ENCODE measurements at places on chromosomes 12 and 14. TPM values are rescaled to one million over a fixed set of nuclear protein-coding genes. Genes with fewer than 3 reads are reported as not detected.

The SLC38A4 gene
- 14.7 TPM for total RNA-seq

The TAS2R31 gene
- total RNA-seq, result 3.5 TPM

The KDM2B gene
- 7.9 TPM for total RNA-seq

The TAS2R46 gene
- total RNA-seq, result 1.5 TPM

The DCAF4 gene
- 21.9 TPM for total RNA-seq

- no peak for DNase-seq
These were observed 5.3 kb downstream of the LRP1-AS start for GRCh38 chr12:57142121-57142520.

- DNase-seq, result no peak
These were observed 35.8 kb downstream of the CKAP4 start for GRCh38 chr12:106211973-106212372.

DNA sequence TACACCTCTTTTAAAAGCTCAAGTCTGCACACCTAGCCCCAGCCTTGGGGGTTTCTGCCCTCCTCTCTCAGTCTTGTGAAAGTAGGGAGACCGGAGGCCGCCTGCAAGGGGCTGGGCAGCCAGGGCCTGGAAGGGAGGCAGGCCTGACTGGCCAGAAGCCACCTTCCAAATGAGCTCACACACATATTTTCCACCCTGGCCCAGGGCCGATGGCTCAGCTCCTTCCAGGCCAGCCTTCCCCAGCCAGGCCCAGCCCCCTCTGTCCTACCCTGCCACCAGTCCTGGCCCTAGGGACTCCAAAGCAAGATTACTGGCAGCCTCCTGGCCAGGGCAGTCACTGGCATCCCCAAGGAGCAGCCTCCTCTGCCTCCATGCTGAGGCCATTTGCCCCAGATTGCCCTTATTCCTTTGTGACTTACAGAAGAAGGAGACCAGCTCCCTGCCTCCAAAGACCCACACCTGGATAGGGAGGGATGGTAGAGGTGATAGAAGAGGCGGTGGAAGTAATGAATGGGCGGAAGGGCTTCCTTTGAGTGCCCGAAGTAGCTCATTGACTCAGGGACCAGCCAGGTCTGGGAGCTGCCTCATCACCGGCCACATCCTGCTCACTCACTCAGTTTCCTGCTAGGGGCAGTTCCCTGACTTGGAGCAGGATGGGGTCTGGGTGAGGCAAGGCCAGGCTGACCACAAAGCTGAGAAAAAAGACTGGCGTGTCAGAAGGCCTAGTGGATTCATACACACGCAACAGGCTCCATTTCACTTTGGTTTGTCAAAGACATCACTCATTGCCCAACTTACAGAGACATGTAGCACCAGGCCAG is 14.8 kb downstream of the MMP14 start:
- DNase-seq, result peak; percentile 67

DNA sequence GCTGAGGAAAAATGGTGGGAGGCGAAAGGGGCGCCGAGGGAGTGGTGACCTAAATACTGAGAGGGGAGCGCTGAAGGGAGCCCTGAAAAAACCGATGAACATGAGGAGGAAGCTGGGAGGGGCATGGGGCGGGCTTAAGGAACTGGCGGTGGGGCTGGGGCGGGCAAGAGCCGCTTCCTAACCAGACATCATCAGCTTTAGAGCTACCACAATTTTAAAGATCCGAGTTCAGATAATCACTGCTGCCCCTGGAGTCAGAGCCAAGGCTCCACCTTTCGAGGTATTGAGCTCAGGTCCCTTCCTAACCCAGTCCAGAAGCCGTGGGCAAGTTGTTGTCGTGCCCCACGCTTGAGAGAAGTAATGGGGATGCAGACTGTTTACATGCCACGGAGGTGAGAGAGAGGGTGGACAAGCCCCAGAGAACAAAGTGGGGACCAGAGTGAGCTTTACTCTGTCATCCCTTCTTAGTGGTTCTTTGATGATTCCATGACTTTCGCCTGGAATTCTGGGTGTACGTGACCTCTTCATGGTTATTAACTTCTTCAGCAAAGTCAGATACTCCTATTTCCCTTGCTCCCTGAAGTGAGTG is 393 bp downstream of the ORMDL2 start:
- no peak for DNase-seq

DNA sequence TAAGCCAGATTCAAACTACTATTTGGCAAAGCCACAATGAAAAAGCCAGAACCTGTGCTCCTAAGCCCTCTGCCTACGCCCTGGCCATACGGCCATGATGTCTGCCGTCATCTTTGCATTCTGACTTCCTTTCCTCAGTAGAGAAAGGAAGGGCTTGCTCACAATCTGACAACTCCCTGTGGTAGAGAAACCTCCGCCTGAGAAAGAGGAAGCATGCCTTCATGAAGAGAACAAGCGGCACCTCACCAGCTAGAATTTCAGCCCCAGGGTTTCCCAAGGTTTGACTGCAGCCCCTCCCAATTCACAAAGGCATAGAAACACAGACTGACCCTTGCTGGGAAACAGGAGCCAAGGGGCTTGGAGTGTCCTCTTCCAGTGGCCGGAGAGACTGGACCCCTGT is 25.7 kb downstream of the TEP1 start:
- no peak for DNase-seq

DNA sequence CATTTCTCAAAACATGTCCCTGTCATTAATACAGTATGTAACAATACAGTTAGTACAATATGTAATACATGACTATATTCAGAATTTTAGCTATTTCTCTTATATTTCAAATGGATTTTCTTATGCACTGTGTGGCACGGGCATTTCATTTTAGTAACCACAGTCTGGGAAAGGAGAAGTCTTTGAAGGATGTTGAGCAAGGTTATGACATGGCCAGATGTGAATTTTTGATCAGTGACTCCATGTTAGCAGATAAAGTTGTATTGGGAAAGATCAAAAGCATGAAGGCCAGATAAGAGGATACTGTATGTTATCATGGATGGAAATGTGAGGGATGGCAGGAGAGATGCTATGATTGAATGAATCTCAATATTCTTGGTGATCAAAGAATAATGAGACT is 285.2 kb downstream of the NAV3 start:
- DNase-seq, result no peak

DNA sequence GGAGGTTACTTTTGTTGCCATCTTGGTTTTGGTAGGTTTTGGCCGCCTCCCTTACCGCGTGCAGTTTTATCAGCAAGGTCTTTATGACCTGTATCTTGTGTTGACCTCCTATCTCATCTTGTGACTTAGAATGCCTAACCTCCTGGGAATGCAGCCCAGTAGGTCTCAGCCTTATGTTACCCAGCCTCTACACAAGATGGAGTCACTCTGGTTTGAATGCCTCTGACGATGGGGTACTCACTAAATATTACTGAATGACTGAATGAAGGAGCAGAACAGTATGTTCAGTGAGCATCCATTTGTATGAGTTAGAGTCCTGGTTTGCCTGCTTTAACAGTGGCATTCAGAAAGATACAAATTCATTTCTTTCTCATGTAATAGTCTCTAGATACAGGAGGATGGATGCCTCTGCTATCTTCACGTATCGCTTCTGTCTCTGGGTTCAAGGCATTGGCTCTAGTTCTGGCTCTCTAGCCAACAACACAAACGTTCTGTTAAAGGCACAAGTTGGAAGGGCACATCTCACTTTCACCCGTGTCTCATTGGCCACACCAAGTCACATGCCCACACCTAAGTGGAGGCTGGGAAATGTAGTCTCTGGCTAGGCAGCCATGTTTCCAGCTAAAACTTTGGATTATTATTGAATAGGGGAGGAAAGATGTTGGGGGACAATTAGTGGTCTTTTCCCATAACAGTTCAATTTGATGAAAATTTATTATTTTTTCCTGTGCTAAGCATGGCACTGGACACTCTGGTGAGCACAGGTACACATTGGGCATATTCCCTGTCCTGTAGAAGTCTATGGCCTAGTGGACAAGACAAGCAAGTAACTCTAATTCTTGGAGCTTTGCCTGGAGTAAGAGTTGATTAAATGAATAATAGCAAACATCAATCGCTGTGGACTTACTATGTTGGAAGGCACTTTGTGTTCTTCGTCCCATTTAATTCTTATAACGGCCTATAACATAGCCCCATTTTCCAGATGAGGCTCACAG is 75.2 kb upstream of the RPH3A start:
- DNase-seq, result no peak

GRCh38 chr14:97100306-97100705 is 303.1 kb downstream of the VRK1 start:
- DNase-seq, result no peak

- DNase-seq, result no peak
These were observed 171.7 kb upstream of the RTL1 start for GRCh38 chr14:101075025-101075800.

DNA sequence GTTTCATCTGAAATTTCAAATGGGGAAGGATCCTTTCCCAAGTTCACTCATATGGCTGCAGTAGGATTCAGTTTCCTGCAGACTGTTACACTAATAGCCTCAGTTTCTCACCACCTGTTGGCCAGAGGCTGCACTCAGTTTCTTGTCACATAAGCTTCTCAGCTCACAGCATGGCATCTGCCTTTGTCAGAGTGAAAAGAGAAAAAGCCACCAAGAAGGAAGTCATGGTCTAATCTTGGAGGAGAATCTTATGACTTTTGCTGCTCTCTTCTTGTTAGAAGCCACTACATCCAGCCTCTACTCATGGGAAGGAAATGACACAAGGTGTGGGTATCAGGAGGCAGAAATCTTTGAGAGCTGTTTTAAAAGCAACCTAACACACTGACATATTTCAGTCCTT is 39.4 kb upstream of the BTG1 start:
- no peak for DNase-seq

- no peak for DNase-seq
These were observed 62.6 kb downstream of the LGMN start for GRCh38 chr14:92685784-92686355.

DNA sequence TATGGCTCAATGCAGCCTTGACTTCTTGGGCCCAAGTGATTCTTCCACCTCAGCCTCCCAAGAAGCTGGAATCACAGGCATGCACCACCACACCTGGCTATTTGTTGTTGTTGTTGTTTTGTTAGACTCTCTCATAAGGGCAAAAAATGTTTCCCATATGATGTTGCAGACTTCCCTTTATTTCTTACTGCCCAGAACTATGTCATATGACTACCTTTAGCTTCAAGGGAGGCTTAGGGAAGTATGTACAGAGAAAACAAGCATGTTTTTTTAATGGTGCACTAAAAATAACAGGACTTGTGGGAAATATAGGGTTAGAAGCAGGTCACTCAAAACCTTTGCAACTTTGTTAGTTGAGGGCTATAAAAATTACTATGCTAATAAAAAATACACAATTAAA is 4.3 kb upstream of the GPR19 start:
- DNase-seq, result no peak
